Aorta (tissue), 5 donors: ENCODE measurements at places on chromosomes 6 and 20.
A peak's percentile ranks its signal among the peaks of the same experiment; 100 is the strongest.

GRCh38 chr6:64213697-64214096, 578.1 kb downstream of the PHF3 start:
- DNase-seq = no peak

- DNase-seq = peak; percentile 88
Observed at GRCh38 chr6:139597771-139598755, 223.6 kb upstream of the CITED2 start.

DNA sequence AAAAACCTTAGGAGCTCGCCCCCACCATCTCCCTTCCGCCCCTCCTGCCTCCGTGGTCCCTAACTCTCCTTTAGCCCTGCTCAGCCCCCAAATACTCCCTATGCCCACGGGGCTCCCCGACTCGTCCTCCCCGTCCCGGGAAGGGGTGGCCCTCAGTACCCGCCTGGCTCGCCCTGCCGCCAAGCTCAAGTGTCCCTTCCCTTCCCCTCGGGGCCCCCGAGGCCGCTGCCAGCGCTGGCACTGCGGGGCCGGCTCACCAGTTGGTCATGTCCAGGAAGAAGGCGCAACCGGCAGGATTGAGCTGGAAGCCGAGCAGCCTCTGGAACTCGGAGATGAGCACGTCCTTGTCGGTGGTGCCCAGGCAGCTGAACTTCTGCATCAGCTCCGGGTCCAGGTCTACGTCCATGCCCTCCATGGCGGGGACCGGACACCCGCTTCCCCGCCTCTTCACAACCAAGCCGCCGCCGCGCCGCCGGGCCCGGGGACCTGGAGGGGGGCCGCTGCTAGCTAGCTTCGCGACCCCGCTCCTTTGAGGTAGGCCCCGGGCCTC, 303 bp downstream of the ILRUN start:
- peak; percentile 89 for DNase-seq

- no peak for DNase-seq
Observed at GRCh38 chr20:8344631-8345030, 212.6 kb downstream of the PLCB1 start.

- peak; percentile 90 for DNase-seq
Observed at GRCh38 chr6:87944541-87944954, 103.1 kb upstream of the SPACA1 start.
